ENCODE measurements at places on chromosomes 2 and 18.
A peak's percentile ranks its signal among the peaks of the same experiment; 100 is the strongest.

DNA sequence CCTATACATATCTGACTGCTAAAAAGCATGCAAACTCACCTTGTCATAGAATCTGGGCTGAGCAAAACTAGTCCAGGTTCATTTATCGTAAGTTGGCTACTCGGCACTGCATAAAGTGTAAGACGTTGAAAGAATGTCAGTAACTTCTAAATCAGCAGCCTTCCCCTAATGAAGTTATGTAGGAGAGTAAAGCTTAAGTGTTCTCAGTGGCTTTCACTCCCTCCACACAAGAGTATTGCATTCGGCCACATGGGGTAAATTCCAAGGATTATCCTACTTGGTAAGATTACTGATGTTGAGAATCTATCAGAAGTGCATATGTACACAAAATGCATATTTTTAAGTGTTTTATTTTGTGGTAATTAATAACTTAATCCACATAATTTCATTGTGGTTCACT lies 130.1 kb downstream of the LCLAT1 start:
- DNase-seq = no peak

GRCh38 chr2:217713395-217714286 lies 289.2 kb downstream of the TNS1 start:
- peak; percentile 82 for DNase-seq

DNA sequence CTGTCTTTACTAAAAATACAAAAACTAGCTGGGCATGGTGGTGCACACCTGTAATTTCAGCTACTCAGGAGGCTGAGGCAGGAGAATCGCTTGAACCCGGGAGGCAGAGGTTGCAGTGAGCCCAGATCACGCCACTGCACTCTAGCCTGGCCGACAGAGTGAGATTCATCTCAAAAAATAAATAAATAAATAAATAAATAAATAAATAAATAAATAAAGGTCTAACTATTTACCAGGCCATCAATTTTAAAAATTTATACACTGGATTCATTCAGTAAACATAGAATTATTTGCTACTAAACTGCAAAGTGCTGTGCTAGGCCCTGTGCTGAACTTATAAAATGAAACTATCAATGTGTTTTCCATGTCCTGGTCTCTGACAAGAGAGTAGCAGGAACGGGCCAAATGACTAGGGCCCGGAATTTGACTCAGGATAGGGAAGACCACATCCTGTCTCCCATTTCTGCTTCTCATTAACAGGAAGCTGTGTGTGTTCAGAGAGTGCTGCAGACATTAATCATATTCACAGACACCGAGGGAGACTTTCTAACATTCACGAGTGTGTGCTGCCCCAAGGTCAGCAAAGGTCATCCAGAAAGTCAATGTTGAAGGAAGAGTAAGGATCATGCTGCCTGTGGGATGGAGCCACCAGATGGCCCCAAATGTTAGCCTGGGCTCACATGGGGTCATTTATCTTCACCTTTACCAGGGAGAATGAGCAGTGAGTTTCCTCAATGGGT lies 95.8 kb downstream of the SPP2 start:
- peak; percentile 38 for DNase-seq

GRCh38 chr2:226489775-226490541 lies 309.7 kb downstream of the IRS1 start:
- DNase-seq = no peak

GRCh38 chr18:40866968-40867367 lies 1088.1 kb upstream of the PIK3C3 start:
- DNase-seq = no peak

DNA sequence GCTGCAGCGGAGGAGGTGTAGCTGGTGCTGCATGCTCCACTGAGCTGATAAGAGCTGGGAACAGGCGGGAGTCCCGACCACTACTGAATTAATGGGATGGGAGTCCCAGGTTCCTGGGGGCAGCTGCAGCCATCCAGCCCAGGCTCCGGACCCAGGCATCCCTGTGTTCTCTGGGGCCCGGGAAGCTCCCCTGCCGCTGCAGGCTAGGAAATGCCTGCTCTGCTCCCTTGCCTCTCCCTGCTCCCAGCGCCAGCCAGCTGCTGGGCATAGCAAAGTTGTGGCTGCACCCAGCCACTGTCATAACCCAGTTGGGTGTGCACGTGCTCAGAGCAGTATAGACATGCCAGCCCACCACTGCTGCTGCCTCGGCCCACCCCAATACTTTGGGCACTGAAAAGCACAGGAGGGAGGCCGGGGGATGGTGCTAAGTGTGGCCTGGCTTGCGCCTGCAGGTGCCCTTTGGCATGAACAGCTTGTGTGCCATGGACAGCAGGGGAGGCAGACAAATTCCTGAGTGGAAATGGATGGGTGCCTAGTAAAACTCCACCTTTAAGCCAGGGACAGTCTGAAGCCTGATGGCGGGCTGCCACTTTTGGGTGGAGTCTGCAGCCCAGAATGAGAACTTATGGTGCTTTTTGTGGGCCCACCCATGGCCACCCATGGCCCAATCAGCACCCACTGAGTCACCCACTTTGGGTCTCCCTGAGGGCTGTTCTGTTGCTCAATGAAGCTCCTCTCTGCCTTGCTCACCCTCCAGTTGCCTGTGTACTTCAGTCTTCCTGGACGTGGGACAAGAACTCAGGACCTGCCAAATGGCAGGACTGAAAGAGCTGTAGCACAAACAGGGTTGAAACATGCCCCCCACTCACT lies 219.3 kb upstream of the TMEFF2 start:
- no peak for DNase-seq
